ENCODE measurements at places on chromosomes 5 and 9. TPM values are rescaled to one million over a fixed set of nuclear protein-coding genes. Genes with fewer than 3 reads are reported as not detected.

Gene ACTBL2
- 5.6 TPM for total RNA-seq

Gene NUTM2F
- total RNA-seq, result not detected

Gene DMRT3
- not detected for total RNA-seq

Gene TMC1
- total RNA-seq, result 0.15 TPM
